ENCODE measurements at places on chromosomes 13 and 19. TPM values are rescaled to one million over a fixed set of nuclear protein-coding genes. Genes with fewer than 3 reads are reported as not detected.

Gene TRIM13
- 50.2 TPM for polyA plus RNA-seq

Gene SMIM24
- 4.6 TPM for polyA plus RNA-seq

Gene SERTM1
- polyA plus RNA-seq, result 6.4 TPM

Gene GPR12
- polyA plus RNA-seq, result not detected

Gene OR2Z1
- not detected for polyA plus RNA-seq

Gene GPC6
- 20.7 TPM for polyA plus RNA-seq

Gene HCST
- 5.9 TPM for polyA plus RNA-seq

Gene PLEKHF1
- polyA plus RNA-seq, result 1.2 TPM

Gene MEIOSIN
- not detected for polyA plus RNA-seq

Measured in left lung (tissue), 14 donors.